Brain pericyte (primary cell): ENCODE measurements at places on chromosomes 11 and 22.

GRCh38 chr22:25680956-25681355, 61.0 kb upstream of the MYO18B start:
- no peak for DNase-seq

- DNase-seq: no peak
Measured at GRCh38 chr11:46064221-46064620, 57.0 kb downstream of the PHF21A start.

DNA sequence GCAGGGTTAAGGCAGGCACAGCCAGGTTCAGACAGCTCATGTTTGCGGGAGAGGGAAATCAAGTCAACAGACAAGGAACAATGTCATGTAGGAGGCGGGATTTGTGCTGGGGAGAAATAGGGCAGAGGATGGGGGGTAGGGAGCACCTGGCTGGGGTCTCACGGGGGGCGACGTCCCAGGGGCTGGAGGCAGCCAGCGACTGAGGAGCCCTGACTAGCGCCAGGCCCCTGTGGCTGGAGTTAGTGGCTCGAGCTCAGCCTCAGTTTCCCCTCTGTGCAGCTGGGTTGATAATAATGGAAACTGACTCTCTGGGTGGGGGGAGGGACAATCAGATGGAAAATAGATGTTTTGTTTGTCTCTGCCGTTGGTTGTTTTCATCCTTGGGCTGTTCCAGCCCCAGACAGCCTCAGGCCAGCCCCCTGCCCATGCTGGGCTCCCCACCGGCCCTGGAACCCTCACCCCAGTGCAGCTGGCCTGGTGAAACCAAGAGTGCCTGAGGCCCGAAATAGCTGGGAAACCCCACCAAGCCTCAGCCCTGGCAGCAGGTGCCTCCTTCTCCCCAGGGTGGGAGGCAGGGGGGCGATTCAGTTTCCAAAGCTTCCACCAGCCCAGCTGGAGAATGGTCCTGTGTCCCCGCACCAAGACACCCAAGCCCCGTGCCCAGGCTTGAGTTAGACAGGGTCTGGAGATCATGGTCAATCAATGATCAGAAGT, 44.1 kb downstream of the IGLL5 start:
- DNase-seq: no peak

DNA sequence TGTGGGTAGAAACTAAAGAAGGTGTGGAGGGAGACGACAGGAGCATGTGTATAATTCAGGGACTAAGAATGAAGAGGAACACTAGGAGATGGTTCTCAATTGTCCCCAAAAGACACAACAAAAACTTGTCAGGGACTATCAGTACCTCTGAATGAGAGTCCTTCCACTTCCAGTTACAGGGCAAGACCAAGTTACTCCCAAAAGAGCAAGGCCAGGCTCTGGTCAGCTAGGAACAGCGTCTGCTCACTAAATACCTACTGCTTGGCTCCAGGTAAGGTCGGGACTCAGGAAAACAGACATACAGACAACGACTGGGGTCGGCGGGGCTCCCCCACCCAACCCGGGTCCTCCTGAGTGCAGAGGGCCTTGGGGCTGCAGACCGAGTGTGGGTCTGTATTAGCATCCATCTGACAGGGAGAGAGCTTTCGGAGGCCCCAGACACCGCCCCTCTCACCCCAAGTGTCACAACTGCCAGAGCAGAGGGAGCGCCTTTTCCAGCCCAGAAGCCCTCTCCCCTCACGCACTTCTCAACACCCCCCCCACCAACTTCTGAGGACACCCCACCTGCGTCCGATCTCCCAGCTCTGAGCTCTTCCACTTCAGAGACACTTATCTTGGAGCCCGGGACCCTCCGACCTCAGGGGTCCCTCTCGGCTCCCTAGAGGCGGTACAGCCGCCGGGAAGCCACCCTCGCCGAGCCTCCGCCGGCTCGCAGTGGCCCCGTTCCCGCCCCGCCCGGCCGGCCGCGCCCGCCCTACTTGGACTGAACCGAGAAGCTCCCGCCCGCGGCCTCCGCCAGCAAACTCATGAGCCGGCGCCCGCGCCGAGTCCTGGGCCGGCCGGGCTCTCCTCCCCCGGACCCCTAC, 522 bp downstream of the RHOG start:
- DNase-seq: no peak

- DNase-seq: no peak
Measured at GRCh38 chr22:19798003-19798665, 37.6 kb downstream of the TBX1 start.

DNA sequence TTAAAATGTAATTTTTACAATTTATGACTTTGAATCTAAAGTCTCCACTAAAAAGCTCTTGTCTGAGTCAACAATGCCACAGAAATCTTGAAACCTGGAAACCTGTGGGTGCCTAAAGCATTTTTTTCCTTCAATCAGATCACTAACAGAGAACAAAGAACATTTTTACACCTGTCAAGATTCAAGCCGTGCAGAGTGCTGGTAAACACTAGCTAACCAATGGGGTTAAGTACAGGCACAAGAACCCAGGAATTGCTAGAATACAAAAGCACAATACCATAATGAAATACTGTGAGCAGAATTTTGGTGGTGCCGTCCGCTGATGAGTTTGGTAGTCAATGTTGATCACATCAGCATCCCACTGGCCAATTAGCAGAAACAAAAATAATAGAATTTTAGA, 380.3 kb upstream of the PITPNB start:
- DNase-seq: no peak

DNA sequence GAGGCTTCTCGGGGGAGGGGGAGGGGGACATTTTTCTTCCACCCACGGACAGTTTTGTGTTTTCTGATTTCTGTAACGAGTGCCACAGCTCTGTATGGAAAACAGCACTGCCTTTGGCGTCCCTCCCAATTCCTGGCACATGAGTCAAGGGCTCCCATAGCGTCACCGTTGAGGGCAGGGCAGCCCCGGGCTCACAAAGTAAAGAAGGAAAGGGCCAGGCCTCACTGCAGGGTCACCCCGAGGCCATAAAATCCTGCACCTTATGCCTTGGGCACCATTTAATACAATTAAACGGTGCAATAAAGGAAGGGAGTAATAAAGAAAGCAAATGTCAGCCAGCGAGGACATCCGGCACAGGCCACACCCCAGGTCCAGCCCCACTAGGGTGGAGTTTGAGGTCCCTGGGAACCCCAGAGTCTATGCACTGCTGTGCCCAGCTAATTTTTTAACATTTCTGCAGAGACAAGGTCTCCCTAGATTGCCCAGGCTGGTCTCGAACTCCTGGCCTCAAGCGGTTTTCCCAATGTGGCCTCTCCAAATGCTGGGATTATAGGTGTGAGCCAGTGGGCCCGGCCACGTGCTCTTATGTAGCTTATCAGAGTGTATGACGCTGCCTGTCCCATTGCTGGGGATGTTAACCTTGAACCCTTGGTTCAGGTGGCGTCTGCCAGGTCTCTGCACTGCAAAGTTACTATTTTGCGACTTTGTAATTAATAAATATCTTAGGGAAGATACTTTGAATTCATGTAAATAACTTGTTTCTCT, 13.6 kb upstream of the MUC2 start:
- no peak for DNase-seq

DNA sequence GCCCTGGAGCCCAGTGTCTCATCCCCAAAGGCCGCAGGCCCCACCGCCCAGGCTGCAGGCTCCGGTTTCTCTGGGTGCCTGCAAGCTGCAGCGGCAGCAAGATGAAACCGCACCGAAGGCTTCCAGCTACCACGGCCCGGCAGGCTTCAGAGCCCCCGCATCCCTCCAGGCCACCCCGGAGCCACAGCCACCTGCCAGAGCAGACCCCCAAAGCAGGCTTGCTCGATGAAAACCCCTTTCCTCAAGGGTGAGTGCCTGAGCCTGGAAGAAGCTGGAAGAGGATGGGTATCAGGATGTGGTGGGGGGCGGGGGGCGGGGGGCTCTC, 24.5 kb upstream of the GNB1L start:
- no peak for DNase-seq

DNA sequence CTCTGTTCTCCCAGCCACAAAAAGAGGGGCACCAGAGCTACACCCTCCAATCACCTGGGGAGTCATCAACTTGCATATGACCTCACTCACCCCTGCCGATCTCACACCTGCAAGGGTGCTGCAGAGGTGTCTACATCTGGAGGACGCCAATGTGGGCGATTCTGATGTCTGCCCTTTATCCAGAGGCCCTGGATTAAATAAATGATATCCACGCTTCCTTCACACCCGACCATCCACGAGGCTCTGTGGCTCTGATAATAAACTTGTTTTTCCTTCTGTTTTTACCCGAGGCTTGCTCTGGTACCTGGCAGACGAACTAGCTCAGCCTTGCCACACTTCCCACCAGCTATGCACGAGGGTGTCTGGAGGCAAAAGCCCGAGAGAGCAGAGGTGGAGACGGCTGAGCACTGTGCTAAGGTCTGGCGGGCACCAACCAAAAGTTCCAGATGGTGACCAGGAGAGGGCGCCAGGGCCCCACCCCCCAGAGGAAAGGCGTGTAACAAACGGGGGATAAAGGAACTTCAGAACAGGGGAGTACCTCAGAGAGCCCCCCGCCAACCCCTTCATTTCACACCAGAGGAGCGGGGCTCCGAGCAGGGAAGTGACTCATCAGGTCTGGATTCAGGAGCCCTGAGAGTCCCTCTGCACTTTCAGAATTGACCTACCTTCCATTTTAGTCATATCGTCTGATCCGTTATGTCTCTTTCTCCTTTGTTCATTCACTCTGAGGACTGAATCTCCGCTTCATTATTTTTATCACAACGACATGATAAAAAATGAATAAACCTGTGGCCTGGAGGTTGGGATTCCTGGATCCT, 13.5 kb downstream of the SCN3B start:
- no peak for DNase-seq

DNA sequence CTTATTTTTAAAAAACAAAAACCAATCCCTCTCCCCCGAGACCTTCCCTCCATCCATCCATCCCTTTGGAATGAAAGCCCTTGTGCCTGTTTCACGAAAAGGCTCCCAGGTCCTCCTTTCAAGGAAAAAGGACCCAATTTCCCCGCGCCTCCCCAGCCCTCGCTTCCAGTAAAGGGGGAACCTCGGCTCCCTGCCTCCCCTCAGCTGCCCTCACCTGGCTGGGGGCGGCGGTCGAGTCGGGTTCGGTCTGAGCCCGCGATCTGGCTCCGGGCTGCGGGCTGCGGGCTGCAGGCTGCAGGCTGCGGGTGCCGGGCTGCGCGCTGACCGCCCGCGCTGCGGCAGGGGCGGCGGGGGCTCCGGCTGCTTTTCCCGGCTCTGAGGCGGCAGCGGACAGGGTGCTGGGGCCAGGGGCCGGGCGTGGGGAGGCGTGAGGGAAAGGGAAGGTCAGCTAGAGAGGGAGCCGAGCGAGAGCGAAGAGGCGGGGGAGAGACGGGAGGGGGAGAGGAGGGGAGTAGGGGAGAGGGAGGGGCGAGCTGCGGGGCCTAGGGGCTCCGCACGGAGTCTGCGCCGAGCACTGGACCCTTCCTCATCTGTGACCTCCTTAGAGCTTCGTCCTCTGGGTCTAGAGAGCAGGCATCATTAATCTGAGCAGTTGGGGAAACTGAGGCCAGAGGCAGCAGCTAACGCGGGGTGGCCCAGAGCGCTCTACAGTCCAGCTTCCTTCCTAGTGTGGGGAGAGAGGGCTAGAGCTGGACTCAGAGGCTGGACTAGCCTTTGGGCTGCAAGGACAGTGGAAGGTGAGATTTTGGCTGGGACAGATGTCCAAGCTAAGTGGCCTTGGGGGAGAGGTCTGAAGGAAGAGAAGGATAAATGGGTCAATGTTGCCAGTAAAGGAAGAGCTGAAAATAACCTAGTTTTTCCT, at the start of gene C1QTNF4:
Gene C1QTNF4 (minus strand): TSS at position 478 of the 922 bp plus-strand sequence. CDS start 3,601 bp downstream, outside the sequence.
- DNase-seq: no peak

DNA sequence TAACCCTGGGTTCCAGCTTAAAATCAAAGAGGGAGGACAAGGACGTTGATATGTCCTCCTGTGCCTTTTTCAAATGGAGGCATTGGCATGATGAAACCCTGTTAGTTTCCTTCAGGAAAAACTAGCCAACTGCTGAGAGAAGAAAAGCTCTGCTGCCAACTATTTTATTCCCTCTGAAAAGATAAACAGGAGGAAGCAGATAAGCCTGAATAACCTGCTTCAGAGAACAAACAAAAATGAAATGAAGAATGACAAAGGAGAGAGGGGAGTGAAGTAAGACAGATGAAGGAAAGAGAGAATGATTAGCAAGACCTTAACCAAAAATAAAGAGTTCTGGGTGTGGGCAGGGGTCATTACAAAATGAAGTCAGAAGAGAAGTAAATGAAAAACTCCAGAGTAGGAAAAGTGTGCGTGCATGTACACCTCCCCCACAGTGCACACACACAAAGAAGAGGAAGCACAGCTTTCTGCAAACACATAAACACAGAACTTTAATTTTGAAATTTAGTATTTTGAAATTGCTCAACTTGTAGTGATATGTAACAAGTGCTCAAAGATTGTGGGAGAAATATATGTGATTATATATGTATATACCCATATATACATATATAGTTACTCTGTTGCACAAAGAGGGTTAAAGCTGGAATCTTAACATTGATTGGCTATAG, 332.2 kb downstream of the LUZP2 start:
- DNase-seq: no peak

DNA sequence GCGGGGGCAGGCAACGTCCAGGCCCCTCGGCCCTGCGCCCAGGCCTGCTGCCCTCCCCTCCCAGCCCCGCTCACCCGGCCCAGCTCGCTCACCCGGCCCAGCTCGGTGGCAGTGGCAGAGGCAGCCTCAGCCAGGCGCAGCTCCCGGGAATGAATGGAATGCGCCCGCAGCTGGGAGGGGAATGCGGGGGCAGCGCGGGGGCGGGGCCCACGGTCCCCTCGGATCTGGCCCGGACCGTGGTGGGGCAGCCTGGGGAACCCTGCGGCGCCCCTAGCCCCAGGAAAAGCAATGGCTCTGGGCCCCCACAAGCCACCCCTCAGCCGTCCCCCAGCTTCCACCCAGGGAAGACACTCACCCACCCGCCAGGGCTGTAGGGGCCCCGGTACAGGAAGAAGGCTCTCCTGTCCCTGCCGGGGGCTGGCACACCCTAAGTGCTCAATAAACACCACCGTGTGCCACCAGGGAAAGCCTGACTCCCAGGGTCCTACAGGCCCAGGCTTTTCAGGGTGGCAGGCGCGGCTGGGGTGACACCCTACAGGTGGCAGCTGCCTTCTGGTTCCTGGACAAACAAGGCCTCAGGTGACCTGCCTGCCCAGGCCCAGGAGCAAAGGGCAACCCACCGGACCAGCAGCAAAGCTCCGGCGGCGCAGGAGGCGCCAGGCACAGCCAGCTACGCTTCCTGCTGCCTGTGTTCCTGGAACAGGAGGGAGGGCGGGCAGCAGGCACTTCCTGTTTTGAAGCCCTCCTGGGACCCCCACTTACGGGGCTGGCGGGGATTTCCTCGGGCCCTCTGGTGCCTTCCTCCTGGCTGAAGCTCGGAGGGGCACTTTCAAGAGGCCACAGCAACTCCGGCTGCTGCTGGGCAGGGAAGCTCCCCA, 13.8 kb downstream of the PLXNB2 start:
- DNase-seq: no peak
